Activated CD4-positive, alpha-beta T cell treated with anti-CD3 and anti-CD28 coated beads for 48 hours (primary cell): ENCODE measurements at places on chromosomes 13 and 19.

DNA sequence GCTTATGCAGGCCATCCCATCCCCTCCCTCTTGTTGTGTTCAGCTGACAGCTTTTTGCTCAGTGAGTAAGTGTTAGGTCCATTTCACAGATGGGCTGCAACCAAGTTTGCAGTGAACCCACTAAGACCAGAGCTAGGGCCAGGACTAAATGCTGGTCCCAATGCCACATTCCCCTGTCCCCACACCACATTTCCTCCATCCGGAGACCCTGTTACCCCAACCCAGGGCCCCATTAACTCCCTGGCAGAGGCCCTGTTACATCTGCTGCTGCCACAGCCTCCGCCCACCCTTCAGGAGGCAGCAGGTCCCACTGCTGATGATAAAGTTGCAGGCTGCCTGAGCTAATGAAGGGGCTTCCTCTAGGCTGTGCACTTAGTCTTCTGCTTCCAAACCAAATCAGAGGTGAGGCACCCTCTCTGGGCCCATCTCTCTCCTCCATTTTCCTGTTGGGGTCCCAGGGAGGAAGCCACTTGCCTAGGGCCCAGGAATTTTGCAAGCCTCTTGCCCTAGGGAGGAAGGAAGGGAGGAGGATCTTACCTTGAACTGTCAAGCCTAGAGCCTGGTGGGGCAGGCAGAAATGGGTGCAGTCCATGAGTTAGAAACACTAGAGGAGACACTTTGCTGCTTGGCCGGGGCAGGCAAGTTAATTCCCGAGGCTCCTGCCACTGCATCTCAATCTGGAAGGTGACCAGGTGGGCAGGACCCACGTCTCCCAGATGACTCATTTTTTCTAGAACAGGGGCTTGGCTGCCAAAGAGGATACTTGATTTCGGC is 3.4 kb upstream of the USF2 start:
- no peak for DNase-seq

DNA sequence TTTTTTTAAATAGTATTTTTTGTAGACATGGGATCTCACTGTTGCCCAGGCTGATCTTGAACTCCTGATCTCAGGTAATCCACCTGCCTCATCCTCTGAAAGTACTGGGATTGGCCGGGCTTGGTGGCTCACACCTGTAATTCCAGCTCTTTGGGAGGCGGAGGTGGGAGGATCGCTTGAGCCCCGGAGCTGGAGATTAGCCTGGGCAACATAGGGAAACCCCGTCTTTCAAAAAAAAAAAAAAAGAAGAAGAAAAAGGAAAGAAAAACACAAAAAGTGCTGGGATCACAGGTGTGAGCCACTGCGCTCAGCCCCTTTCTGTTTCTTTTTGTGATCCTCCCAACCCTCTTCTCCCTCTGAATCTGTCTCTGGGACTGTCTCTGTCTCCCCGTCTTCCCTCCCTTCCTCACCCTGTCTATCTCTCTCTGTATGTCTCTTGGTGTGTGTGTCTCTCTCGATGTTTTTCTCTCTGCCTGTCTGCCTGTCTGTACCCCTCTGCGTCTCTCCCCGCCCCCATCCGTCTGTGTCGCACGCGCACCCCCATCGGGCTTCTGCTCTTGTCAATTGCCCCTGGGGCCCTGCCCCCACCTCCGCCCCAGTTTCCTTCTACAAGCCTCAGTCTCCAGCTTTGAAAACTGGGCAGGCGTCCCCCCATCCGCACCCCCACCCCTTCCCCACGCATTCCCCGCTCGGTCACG is 540 bp upstream of the ZFP36 start:
- peak; percentile 90 for DNase-seq

- DNase-seq, result no peak
Measured at GRCh38 chr19:10555610-10555973, 10.2 kb downstream of the KRI1 start.

- no peak for DNase-seq
Measured at GRCh38 chr19:48295458-48295857, 25.6 kb downstream of the ZNF114 start.

GRCh38 chr13:72808917-72809500 is 27.1 kb downstream of the PIBF1 start:
- DNase-seq, result no peak

DNA sequence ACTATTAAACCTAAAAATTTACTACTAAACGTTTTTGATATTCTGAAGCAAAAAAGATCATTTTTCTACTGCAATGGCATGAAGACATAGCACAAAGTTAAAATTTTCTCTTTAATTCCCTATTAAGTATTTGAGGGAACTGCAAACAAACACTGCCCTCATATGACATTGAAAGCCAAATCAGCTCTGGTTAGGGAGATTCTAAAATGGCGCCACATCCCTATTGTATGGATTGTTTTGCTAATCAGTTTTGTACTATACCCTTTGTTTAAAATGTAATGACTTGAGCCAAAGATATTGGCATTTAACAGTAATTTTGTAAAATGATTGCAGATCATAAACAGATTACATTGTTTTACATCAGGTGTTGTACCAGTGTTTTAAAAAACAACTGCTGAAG is 65.8 kb downstream of the FLT1 start:
- DNase-seq, result no peak

- no peak for DNase-seq
Measured at GRCh38 chr19:15438577-15438976, 11.2 kb downstream of the WIZ start.

- no peak for DNase-seq
Measured at GRCh38 chr19:40413291-40413845, at the start of gene PRX. Gene PRX (minus strand): TSS chr19:40413378. CDS start chr19:40407932, 5,446 bp downstream.

- no peak for DNase-seq
Measured at GRCh38 chr13:110580800-110581199, 19.3 kb upstream of the RAB20 start.

GRCh38 chr19:48705431-48705830 is 9.7 kb downstream of the FUT2 start:
- DNase-seq, result no peak

- peak; percentile 95 for DNase-seq
Measured at GRCh38 chr19:13150187-13150930, at the start of the genes IER2 and STX10. Gene IER2 (plus strand): TSS chr19:13150411. CDS start chr19:13153187, 2,776 bp downstream. Gene STX10 (minus strand): TSS chr19:13150375. CDS start chr19:13150173, 202 bp downstream.

DNA sequence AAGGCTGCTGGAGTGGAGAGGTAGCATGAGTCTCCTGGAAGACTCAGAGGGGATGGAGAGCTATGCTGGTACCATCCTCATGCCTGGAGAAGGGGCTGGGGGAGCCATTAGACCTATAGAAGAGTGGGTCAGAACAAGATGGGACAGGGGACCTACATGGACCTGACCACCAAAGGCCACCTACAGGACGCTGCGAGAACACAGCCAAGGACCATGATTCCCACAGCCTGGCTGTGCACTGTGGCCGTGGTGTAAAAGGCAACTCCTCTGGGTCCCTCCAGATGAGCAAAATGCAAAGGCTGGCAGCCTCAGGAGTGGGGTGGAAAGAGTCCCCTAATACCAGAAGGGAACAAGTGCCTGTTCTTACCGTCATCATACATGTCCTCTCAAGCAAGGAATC is 216.2 kb downstream of the SLC7A1 start:
- no peak for DNase-seq

DNA sequence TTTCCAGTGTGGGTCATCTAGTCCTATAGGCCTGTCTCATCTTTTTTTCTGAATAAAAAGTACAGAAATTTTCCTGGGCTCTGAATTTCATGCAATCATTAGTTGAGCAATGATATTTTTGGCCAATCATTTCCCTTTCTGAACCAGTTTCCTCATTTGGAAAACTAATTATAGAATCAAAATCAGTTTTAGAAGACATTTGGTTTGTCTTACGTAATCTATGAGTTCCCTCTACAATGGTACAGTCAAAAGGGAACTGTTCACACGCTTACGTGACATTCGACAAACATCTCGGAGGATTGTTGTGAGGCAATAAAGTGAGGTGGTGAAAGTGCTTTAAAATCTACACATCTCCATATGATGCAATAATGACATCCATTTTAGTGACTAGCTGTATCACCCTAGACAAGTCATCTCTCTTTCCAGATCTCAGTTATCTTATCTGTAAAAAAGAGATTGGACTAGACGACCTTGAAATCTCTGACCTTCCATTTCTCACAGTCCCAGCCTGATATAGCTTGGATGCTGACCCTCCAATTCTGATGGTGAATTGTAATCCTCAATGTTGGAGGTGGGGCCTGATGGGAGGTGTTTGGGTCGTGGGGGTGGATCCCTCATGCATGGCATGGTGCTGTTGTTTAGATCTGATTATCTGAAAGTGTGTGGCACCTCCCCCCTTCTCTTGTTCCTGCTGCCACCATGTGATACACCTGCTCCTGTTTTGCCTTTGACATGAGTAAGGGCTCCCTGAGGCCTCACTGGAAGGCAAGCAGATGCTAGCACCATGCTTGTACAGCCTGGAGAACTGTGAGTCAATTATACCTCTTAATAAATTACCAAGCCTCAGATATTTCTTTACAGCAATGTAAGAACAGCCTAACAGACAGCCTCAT is 26.7 kb downstream of the FLT1 start:
- peak; percentile 4 for DNase-seq

DNA sequence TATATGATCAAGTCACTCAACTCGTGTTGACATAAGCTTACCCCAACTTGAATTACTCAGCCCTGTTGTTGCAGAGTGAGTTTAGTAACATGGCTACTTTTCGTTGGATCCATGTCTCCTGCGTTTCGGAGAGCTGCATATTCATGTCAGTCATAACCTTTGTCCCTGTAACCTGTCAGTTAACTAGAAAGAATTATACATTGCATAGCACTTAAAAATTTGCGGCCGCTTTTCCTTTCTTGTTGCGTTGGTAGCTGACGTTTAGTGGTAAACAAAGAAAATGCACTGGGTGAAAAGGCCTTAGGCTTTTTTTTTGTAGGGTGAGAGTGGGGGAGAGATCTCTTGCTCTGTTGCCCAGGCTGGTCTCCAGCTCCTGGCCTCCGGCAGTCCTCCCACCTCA is 14.2 kb downstream of the ZNF507 start:
- no peak for DNase-seq

GRCh38 chr19:50719566-50719965 is at the start of gene SHANK1:
Gene SHANK1 (minus strand): TSS chr19:50719802. CDS start chr19:50716919, 2,883 bp downstream.
- DNase-seq, result no peak

GRCh38 chr19:28014615-28015405 is 1198.1 kb downstream of the UQCRFS1 start:
- no peak for DNase-seq

DNA sequence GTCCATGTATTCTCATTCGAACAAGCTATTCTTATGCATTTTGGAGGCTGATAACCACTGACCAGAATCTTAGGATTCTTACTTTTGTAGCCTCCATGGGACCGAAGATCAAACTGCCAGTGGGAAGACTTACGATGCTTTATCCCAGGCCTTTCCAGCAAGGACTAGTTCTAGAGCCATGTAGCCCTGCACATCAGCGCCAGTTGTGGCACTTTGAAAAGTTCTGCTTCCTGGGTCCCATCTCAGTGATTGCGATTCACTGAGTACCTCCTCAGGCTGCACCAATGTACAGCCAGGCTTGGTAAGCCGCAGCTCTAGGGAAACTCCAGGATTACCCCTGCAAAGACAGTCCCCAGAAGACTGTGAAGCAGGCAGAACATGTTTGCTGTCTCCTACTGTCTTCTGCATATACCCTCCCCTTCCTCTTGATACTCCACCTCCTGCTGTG is 18.9 kb upstream of the ENOX1 start:
- DNase-seq, result no peak

DNA sequence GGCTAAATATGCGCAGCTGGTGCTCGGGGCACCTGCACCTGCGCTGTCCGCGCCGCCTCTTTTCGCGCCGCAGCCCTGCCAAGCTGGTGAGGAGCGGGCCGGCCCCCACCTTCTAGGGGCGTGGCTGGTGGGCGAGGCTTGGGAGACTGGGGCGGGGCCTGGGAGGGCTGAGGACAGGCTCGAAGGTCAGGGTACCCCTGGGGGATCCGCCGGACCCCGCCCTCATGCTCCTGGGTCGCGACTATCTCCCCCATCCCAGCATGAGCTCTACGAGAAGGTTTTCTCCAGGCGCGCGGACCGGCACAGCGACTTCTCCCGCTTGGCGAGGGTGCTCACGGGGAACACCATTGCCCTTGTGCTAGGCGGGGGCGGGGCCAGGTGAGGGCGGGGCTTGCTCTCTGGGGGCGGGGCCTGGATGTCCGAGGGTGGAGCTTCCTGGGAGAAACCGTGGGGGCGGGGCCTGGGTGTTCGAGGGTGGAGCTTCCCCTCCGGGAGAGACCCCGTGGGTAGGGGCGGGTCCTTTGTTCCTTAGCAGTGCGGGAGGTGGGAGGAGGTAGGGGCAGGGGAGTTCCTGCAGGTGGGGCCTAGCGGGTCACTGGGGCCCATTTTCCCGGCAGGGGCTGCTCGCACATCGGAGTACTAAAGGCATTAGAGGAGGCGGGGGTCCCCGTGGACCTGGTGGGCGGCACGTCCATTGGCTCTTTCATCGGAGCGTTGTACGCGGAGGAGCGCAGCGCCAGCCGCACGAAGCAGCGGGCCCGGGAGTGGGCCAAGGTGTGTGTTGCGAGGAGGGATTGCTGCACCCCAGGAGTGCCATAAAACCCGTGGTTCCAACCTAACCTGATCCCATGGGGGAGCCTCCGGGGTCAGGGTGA is 19.7 kb downstream of the PNPLA6 start:
- DNase-seq, result peak; percentile 67

- DNase-seq, result no peak
Measured at GRCh38 chr19:41421314-41421713, 5.9 kb downstream of the B3GNT8 start.

GRCh38 chr13:72651144-72651543 is 76.3 kb downstream of the MZT1 start:
- DNase-seq, result no peak

DNA sequence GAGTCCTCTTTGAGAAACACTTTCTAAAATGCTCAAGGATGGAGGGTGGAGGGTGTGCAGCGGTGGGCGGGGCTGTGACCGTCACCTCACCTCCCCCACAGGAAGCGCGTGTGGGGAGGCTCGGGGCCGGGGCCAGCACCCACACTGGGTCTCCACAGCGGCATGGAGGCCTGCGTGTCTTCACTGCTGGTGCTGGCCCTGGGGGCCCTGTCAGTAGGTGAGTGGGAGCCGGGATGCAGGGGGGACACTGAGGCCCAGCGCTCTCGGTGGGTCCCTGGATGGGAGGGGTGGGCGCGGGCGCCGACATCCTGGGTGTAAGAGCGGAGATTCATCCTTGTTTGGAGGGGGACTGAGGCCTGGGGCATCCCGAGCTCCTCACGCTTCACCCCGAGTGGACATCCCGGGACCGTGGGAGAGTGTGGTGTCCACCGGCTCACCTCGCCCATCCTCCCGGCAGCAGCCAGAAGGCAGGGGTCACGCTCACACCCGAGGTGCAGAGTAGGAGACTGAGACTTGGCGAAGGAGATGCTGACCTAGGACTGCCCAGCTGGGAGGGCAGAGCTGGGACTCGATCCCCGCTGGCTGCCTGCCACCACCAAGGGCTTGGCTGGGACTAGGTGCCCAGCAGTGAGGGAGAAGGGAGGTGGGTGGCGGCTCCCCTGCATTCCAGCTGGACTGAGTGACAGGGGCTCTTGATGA is at the start of gene GZMM:
TSS of gene GZMM (plus strand) at position 144 of the 699 bp plus-strand sequence. CDS start at position 163, 19 bp downstream.
- peak; percentile 80 for DNase-seq

- peak; percentile 74 for DNase-seq
Measured at GRCh38 chr19:2613507-2614295, 88.8 kb downstream of the GNG7 start.

- no peak for DNase-seq
Measured at GRCh38 chr13:95188128-95188527, 113.1 kb downstream of the ABCC4 start.
